ENCODE measurements at places on chromosomes 6 and 20.

GRCh38 chr6:100228437-100228833, 234.4 kb upstream of the MCHR2 start:
- no peak for DNase-seq

DNA sequence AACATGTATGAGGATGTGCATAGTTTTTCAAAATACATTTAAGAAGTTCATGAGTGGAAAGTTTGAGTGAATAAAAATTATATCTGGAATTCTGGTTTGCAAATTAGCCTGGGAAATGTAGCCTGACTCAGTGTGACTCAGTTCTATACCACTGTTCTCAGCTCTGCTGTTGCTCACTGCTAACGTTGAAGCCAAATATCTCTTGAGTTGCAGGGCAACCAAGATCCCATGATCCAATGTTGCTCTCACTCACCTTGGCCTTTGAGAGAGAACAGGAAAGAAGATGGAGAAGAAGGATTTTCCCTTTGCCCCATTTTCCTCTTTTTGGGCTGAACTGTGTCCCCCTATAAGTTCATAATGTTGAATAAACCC, 28.9 kb downstream of the PSMB9 start:
- no peak for DNase-seq

GRCh38 chr6:145147559-145147958, 587.8 kb downstream of the EPM2A start:
- no peak for DNase-seq

DNA sequence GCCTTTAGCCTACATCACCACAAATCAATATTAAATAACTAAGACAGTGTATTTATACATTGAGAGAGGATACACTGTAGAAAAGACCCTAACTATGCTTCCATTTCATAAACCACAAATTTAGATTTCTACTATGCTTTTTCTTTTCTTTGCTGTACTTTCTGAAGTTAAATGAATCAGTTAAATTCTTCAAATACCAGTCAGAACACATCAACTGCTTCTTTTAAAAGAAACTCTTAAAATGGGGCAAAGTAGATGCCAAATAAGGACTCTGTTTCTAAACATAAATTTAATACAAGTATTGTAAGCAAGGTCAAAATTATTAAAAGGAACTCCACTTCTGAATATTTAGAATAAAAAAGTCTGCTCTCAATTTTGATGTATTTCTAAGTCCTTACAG, 76.9 kb downstream of the GMDS start:
- DNase-seq = no peak

- DNase-seq = no peak
These were observed 156.2 kb downstream of the KIF16B start for GRCh38 chr20:16417001-16417400.

DNA sequence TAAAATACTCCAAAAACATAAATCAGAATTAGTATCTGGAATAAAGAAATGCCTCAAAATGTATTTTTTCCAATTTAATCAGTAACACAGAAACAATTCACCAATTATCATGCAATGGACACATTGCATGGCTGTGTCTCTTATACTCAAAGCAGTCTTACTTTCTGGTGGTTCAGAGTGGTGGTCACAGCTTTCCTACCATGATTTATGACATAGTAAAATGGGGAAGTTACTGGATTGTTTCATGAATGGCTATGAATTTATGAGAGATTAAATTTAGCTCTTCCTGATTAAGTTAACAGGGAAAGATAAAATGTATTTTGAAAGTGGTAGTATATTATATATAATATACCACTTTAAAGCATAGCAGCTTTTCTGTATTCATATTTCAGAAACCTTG, 331.5 kb upstream of the MAP3K7 start:
- DNase-seq = no peak

- no peak for DNase-seq
These were observed 21.6 kb downstream of the EYA4 start for GRCh38 chr6:133262804-133263203.

DNA sequence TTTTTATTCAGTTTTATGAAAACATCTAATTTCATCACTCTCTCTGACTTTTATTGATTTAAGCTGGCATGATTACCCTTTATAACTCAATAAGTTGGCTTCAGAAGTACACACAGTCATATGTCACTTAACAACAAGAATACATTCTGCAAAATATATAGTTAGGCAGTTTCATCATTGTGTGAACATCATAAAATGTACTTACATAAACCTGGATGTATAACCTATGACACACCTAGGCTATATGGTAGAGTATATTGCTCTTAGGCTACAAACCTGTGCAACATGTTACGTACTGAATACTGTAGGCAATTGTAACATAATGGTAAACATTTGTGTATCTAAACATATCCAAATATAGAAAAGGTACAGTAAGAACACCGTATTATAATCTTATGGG, 362.2 kb upstream of the BTBD3 start:
- DNase-seq = no peak

DNA sequence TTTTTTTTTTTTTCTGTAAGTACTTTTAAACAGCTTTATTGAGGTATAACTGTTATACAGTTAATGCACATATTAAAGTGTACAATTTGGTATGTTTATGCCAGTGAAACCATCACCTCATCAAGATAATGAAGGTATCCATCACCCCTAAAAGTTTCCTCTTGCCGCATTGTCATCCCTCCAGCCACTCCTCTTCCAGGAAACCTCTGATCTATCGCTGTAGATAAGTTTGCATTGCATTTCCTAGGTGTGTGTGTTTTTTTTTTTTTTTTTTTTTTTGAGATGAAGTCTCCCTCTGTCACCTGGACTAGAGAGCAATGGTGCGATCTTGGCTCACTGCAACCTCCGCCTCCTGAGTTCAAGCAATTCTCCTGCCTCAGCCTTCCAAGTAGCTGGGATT, 3.1 kb downstream of the SLX4IP start:
- DNase-seq = no peak

- no peak for DNase-seq
These were observed 1.4 kb upstream of the POU3F2 start for GRCh38 chr6:98833057-98833306.

DNA sequence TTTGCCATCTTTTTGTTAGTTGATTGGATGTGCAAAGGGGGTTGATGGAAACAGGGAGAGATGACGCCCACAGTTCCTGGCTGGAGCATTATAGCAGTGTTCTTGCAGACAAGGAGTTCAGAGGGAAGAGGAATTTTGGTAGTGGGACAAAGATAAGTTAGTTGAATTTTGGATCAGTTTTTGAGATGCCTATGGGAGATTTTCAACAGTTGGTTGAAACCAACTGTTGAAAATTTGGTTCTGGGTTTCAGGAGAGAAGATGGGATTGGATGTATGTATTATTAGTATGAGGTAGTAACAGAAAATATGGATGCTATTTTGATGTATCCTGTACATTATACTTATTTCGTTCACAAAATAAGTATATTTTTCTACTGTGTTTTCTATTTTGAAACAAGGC, 274.2 kb downstream of the CDKAL1 start:
- DNase-seq = no peak

DNA sequence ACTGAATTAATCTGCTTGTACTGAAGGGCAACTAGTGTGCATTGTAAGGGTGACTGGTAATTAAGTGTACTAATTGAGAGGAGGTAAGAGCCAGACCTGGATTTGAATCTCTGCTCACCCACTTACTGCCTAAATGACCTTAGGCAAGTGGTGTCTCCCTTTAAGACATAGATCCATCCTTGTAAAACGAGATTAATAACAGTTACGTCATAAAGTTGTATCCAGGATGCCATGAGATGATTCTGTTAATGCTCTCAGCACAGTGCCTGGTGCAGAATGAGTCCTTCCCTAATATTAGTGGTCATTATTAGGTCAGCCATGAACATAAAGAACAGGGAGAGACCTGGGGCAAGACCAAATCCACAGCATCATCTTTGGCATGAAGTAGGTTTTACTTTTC, 470.1 kb downstream of the MAFB start:
- no peak for DNase-seq

- no peak for DNase-seq
These were observed 130.1 kb downstream of the LRRC1 start for GRCh38 chr6:53924821-53925422.

DNA sequence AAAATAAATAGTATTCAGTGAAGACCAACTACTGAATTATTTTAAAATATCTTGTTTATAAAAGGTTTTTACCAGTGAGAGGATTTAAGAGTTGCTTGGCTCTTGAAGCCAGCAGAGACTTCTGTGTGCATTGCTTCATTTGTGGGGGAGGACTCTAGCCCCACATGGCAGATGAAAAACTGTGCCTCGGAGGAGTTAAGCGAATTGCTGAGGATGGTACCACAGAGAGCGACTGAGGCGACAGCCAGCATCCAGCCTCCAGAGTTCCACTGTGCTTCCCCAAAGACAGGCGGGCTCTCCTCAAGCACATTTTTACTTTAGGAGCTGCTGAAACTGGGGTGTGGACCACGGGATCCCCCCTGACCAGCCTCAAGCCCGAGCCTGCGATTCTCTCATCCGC, 80.7 kb downstream of the THBS2 start:
- no peak for DNase-seq

Measured in cortex of kidney (tissue), 1 donor.